Stimulated activated CD8-positive, alpha-beta memory T cell treated with anti-CD3 and anti-CD28 coated beads, Interleukin-7, amount 100 ng/mL, for 1 hour (primary cell): ENCODE measurements at places on chromosomes 13 and 19.

GRCh38 chr13:22187329-22187728 lies 516.5 kb downstream of the FGF9 start:
- no peak for DNase-seq

DNA sequence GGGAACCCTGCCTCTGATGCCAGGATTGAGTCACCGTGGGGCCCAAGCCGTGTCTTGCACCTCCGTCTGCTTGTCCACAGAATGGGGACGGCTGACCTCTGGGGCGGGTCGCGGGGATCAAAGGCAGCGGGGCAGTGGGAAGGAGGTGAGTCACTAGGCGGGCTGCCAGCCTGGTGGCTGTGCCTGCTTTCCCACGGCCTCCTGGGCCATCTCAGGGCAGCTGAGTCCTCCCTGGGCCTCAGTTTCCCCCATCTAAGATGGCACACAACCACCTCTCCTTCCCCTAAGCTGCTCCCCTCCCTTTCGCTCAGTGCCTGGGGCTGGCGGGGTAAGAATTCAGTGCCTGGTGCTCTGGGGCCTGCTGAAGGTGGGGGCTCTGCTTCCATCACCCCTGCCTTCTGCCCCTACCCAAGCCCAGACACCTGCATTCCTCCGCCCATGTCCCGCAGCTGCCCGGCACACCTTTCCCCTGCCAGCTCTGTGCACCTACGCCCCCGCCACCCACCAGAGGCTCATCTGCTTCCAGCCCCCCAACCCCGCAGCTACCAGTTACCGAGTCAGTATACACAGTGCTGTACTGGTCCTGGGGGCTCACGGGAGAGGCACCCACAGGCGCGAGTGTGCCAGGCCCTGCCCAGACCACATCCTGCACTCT lies 3.5 kb downstream of the MKNK2 start:
- DNase-seq: no peak

- no peak for DNase-seq
These were observed 8.4 kb upstream of the KCTD12 start for GRCh38 chr13:76894401-76895110.

GRCh38 chr13:84648069-84648640 lies 765.9 kb upstream of the SLITRK1 start:
- DNase-seq: no peak
